ENCODE measurements at places on chromosomes 13 and 19.
A peak's percentile ranks its signal among the peaks of the same experiment; 100 is the strongest.

- peak; percentile 6 for DNase-seq
Observed at GRCh38 chr13:39051157-39051556, 12.9 kb downstream of the NHLRC3 start.

- no peak for DNase-seq
Observed at GRCh38 chr19:40594255-40594654, 6.9 kb upstream of the LTBP4 start.

- DNase-seq: no peak
Observed at GRCh38 chr13:25630329-25630900, 258.6 kb downstream of the ATP8A2 start.

DNA sequence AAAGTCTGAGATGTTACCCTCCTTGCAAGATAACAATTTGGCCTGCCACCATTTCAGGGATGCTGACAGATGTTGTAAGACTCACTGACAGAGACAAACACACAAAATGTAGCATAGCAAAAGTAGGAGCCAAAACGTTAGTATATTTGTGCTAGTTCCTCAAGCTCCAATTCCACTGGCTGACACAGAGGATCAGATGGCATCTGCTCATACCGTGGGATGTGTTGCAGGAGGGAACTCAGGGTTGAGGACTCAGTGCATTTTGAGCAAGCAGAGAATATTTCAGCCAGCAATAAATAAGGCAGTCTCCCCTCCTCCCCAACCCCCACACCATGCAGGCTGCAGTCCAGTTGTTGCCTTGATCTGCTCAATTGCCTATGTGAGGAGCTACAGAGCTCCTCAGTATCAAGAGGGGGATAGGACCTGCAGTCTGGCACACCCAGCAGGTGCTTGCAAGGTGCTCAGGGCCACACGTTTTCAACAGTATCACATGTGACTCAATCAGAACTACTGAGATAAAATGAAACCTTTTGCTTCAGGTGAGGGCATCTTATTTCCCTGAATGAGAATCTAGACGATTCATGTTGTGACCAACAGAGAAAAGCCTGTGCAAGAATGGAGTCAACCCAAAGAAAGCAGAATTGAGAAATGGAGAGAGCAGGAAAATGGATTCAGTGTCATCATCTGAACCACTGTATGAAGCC lies 23.6 kb upstream of the LRCH1 start:
- DNase-seq: no peak

DNA sequence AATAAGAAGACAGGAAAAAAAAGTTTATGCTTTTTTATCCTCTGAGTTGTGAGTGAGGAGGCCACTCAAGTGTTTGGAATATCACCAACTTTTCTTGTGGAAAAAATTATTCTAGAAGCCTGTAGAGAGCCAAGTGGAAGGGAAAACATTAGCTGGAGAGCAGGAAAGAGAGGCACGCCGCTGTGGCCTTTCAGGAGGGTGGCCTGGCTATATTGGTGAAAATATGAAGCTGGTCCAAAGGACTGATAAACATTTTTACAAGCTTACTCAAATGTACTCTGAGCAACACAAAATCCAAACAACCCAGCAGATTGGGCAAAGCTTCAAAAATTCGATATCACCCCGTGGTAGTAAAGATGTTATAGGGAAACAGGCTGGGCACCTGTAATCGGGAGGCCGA lies 2.3 kb upstream of the EIF3G start:
- DNase-seq: no peak

GRCh38 chr13:105406551-105406950 lies 1128.9 kb downstream of the EFNB2 start:
- DNase-seq: no peak

DNA sequence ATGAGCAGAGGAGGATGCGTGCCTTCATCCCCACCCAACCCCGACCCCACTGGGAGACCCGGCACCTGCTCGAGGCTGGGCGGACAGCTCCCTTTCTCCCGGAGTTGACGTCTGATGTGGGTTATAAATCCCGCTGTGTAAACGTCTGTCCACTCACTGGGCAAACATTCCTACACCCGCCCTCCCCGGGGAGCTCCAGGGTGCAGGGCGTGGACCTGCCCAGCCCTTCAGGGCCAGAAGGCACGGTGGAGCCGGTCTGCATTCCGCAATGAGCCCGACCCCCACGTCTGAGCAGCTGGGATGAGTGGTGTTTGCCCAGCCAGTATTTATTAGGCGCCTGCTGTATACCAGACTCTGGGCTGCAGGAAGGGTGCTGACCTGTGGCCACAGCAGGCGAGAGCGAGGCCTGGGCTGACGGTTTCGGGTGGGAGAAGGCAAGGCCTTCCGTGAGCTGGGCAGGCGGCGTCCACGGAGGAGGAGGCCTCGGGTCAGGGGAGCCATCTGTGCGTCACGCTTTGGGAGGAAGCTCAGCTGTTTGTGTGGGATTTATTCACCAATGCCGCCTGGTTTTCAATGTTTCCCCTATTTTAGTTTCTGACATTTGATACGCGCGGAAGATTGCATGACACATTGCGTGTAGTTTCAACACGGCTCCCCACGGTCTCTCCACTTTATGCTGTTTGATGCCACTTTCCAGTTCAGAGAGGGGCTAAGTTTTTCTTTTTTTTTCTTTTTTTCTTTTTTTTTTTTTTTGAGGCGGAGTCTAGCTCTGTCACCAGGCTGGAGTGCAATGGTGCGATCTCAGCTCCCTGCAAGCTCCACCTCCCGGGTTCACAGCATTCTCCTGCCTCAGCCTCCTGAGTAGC lies 2.0 kb downstream of the MISP start:
- DNase-seq: peak; percentile 73

DNA sequence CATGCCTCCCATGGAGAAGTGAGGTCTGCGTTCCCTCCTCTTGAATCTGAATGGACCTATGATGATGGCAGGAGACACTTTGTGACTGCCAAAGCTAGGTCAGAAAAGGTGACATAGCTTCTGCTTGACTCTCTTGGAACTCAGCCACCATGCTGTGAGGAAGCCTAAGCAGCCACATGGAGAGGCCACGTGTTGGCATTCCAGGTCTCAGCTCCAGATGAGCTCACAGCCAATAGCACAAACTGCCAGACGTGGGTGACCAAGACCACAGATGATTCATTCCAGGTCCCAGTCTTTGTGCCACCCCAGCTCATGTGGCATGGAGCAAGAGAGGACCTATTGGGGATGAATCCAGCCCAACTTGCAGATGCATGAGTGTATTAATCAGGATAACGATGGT lies 8.7 kb upstream of the GGACT start:
- no peak for DNase-seq

- no peak for DNase-seq
Observed at GRCh38 chr19:53519446-53519845, 18.5 kb upstream of the ZNF331 start.

DNA sequence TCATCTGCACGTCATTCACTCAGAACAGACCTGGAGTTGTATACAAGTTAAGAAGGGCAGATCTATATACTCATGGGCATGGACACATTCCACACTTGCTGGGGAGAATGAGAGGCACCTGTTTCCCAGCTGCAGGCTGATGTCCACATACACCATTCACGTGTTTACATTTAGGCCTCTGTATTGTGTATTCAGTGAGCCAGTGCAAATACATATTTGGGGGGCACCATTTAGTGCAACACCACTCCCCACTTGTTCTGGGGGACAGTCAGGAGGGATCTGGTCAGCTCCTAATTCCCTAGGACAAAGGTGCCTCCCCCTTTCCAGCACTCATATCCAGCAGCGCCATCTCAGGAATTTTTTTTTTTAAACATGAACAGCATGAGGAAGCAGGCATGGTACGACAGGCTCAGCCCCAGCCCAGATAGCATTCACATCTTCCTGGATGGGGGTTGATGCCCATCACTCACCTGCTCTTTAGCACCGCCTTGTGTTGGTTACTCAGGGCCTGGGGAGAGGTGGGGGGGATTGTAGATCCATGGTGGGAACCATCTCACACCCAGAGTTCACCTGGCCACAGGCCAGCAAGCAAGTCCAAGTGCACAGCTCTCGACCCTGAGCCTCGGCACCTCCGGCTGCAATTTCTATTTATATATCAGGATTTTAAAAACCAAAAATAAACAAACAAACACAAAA lies 56.9 kb upstream of the ZNF254 start:
- no peak for DNase-seq

DNA sequence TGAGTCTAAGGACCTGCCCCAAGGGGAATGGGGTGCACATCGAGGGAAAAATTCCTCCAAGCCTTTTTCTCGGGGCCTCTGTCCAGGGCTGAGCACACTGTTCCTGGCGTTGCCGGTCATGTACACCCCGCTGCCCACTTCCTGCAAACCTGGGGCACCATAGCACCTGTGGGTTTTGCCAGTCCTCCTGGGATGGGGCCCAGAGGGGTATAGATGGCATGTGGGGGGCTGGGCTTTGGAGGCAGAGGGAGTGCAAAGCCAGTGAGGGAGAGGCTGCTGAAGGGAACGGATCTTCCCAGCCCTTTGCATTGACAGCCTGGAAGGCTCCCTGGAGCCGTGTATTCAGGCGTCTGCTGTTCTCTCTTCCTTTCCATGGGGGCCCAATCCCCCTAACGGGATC lies 187.3 kb downstream of the ZNF536 start:
- DNase-seq: no peak

GRCh38 chr13:108427355-108427754 lies 157.8 kb downstream of the TNFSF13B start:
- no peak for DNase-seq

DNA sequence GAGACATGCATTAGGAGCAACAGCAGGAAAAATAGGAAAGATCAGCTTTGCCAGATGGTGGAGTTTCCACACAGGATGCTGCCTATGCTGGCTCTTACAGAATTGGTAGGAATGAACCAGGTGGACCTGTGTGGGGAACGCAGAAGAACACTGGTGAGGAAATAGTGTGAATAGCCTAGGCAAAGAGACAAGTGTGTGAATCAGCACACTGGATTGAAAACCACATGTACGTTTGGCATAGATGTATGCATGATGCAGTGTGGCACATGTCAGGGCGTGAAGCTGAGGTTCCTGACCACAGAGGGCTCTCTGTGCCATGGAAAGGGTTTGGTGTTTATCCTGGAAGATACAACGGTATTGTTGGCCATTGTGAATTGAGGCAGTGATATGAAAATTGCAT lies 156.5 kb upstream of the SLC10A2 start:
- DNase-seq: no peak

DNA sequence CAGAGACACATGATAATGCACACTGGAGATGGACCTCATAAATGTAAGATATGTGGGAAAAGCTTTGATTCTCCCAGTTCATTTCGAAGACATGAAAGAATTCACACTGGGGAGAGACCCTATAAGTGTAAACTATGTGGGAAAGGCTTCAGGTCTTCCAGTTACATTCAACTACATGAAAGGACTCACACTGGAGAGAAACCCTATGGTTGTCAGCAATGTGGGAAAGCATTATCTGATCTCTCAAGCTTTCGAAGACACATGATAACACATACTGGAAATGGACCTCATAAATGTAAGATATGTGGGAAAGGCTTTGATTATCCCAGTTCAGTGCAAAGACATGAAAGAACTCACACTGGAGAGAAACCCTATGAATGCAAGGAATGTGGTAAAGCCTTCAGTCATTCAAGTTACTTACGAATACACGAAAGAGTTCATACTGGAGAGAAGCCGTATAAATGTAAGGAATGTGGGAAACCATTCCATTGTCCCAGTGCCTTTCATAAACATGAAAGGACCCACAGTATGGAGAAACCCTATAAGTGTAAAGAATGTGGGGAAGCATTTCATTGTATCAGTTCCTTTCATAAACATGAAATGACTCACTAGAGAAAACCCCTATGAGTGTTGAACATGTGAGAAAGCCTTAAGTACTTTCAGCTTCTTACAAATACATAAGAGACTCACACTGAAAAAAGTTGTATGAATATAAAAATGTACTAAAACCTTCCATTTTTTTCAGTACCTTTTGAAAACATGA lies 14.7 kb downstream of the ZNF441 start:
- DNase-seq: no peak

- DNase-seq: no peak
Observed at GRCh38 chr13:95615539-95615938, 29.0 kb downstream of the DZIP1 start.

DNA sequence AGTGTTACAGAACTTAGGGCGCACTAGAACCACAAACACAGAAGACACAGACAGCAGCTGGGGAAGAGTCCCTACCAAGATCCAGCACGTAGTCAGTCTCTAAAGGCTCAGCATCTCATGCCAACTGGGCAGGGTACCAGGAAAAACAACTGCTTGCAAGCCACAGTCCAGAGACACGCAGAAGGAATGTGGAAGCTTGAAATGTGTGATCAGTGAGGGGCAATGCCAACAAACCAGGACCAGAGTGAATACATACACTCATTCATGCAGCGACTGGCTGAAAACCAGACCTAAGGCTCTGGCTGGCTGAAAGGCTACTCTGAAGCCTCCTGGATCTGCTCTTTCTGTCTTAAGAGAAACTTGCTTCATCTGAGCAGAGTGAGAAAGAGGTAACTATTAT lies 1484.8 kb downstream of the EFNB2 start:
- no peak for DNase-seq

- no peak for DNase-seq
Observed at GRCh38 chr13:73300718-73301425, 242.1 kb downstream of the KLF5 start.

- no peak for DNase-seq
Observed at GRCh38 chr19:45340232-45340898, at the start of gene KLC3. Gene KLC3 (plus strand): TSS chr19:45340750. CDS start chr19:45345542, 4,792 bp downstream.

- DNase-seq: no peak
Observed at GRCh38 chr13:26377038-26377437, 123.1 kb downstream of the CDK8 start.

- no peak for DNase-seq
Observed at GRCh38 chr13:34627509-34628208, 314.4 kb upstream of the NBEA start.

GRCh38 chr13:36912369-36912768 lies 7.7 kb downstream of the SMAD9 start:
- DNase-seq: no peak

- no peak for DNase-seq
Observed at GRCh38 chr19:2253106-2254063, 2.8 kb downstream of the JSRP1 start.

DNA sequence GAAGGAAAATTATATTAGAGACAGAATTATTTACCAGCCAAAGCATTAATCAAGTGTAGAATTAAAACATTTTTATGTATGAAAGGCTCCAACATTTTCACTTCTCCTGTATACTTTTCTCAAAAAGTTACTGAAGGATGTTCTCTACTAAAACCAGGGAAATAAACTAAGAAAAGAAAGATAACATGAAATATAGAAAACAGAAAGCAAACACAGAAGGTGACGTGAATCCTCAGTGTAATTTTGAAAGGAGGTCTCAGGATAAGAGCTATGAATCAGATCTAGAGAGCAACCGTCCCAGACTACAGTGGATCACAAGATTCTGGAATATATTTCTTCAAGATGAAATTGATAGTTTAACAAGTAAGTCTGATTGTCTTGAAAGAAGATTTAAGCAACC lies 144.5 kb downstream of the CYSLTR2 start:
- DNase-seq: no peak

DNA sequence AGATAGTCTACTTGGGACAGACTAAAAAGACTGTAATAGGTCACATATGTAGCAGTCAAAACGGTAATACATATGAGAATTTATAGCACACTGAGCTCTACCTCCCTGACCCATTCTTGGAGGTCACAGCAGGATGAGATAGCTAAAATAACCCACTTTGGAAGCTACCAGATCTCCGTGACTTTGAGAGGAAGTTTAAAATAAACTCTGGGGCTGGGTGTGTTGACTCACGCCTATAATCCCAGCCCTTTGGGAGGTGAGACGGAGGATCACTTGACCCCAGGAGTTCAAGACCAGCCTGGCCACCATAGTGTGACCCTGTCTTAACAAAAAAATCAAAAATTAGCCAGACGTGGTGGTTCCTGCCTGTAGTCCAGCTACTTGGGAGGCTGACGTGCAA lies 45.3 kb downstream of the DHRS12 start:
- no peak for DNase-seq

All from skeletal muscle cell (primary cell).